ENCODE measurements at places on chromosomes 12 and 14.
A peak's percentile ranks its signal among the peaks of the same experiment; 100 is the strongest.

DNA sequence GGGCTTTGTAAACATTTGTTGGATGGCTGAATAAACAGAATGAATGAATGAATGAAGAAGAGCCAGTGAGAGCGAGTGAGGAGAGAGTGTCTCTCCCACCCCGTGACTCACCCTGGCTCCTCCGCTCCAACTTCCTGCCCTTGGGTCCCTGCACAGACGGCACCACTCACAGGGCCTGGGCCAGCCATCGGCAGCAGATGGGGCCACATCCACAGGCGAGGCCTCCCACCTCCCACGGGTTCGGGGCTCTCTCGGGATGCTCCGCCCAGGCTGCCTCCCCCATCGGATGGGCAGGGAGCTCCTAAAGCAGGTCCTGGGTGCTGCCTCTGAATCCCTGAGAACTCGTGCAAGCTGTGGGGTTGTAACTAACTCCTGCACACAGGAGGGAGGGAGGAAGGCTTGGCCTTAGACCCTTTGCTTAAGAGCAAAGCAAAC lies 41.3 kb downstream of the CCNK start:
- DNase-seq: peak; percentile 68

DNA sequence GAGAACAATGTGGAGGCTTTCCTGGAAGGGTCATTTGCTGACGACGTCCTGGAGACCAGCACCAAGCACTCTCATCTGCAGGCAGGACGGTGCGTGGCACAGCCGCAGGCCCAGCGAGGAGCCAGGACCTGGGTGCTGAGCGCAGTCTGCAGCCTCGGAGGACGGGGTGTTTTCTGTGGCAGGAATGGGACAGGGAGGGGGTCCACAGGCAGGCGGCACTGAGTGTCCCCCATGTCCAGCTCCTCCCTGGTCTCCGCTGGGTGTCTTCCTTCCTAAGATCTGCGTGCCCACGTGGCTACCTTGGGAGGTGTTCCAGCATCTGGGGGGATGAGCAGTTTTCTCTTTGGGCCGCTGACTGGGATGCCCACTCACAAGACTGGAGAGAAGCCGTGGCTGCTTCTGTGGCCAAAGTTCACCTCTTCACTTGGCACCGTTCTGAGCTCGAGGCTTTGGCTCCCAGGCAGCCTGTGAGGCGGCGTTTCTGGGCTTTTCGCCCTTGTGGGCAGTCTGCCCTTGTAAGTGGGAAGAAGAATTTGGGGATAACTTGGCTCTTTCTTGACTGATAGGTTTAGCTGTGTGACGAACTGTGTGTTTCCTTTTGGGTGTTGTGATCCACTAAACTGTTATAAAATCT lies 72.2 kb downstream of the NOC4L start:
- DNase-seq: no peak

DNA sequence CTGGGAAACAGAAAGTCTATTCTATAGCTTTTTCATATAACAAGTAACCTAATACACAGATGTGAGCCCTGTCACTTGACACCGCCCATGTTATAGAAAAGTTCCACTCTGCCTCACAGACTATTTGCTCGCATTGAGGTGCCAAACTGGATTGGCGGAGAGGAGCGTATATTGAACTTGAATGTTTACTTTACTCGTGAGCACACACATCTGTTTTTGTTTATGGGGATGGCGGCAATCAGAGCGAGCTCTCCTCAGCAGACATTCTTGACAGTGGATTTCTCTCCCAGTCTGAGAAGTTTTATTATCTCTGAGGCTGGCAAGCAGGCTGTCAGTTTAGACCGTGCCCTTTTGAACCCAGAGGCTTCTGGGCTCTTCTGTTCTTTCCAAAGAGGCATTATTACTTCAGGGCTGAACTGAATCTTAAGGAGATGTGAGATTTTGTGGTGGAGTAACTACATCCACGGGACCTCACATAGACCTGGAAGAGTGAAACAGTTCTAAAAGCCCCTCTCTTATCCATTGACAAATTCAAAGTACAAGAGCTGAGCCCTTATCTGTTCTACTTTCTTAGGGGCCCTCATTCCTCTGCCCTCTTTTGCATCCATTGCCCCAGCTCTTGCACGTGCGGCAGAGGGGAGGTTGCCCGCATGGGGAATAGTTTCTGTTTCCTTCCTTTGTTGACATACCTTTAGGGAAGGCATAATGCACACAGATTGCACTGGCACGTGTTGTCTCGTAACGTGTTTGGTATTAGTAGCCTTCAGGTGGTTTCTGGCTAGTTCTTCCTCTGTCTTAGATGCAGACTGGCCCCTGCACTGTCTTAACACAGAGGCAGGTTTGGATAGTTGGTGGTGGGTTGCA lies 68.2 kb downstream of the DRAM1 start:
- no peak for DNase-seq

DNA sequence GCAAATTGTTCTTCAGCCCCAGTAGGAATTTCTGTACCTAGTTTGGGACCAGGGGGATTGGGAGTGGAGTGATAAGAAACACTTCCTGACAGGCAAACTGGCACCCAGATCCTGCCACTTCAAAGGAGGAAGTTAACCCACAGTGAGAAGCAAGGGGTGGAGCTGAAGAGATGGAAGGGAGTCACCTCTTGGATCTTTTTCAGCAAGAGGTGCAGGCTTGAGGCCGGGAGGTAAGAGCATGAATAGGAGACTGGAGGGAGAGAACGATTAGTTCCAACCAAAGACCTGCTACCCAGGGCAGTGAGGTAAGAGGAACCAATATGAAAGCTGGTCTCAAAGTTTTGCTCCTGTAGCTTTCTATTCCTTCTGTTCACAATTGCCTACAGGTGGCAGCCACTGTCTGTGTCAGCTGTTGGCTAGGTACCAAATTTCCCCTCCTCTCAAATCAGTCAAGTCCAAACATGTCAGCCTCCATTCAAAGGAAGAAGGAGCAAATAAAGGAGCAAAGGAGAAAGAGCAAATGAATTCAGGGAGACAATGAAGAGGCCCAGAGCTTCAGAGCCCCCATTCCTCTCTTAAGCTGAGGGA lies 14.9 kb upstream of the TAC3 start:
- no peak for DNase-seq

- no peak for DNase-seq
Observed at GRCh38 chr14:31291210-31291609, 83.6 kb upstream of the HECTD1 start.

GRCh38 chr12:102954134-102954533 lies 3.3 kb upstream of the ASCL1 start:
- no peak for DNase-seq

DNA sequence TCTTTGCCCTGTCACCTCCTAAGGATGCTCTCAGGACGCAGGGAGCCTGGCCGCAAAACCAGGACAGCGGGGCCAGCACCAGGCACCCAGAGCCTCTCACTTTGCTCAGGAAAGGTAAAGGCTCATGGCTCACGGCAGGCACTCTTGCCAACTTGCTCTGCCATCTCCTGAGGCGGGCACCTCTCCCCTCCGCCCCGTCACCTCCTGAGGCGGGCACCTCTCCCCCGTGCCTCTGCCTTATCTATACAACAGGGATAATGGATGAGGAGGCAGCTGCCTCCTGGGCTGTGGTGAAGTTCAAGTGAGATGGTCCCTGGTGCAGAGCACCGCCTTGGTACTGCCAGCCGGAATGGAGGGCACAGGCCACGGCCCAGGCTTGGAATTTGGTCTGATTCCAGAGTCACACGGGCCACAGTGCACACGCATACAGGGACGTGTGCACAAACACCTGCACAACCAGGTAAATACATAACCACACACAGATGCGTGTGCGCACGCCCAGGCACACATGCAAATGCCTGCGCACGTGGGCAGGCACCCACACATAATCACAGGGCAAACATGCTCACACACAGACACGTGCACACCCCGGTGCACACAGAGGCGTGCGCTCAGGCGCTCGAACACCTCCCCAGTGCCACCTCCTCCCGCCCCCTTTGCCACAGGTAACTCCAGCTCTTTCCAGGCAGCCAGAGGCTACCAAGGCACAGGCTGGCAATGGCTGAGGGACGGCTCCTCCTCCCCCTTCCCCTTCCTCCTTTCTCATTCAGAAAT lies 11.6 kb downstream of the DEGS2 start:
- DNase-seq: no peak

DNA sequence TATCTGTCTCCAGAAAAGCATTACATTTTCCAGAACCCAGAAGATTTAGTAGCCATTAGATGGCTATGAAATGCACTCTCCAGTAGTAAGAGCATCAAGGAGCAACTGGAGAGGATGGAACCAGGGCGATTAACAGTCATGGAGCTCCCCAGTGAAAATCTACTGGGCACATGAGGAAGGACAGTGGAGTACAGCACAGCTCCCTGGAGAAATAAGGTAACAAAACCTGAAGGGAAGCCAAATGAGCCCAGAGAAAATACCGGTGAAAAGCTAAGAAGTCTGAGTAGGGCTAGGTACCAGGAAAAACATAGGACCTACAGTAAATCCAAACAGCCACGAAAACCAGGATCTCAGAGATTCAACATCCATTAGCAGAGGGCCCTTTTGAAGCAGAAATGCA lies 21.6 kb downstream of the SOX5 start:
- no peak for DNase-seq

DNA sequence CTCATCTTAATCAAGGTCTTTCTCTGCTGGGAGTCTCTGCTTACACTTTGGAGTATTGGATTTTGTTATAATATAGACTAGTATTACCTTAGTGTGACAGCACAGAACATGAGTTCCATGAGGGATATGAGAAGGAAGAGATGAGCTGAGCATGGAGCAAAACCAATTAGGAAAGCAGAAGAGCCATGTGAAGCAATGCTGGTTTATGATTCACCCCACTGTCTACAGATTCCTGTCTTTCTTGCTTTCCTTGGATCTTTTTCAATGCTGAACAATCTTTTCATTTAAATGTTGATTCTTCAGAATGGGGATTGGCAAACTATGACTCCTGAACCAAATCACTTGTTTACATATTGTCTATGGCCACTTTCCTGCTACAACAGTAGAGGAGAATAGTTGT lies 70.4 kb upstream of the KITLG start:
- DNase-seq: no peak

Data from uterus (tissue), 4 donors.